ENCODE measurements at places on chromosomes 13 and 19. TPM values are rescaled to one million over a fixed set of nuclear protein-coding genes. Genes with fewer than 3 reads are reported as not detected.

The PRSS57 gene
- total RNA-seq = not detected

The PALM3 gene
- not detected for total RNA-seq

The APOC4 gene
- total RNA-seq = not detected

The CEACAM8 gene
- total RNA-seq = not detected

The HCN2 gene
- total RNA-seq = 1.9 TPM

The ZNF77 gene
- total RNA-seq = 4.2 TPM

The NUP62 gene
- total RNA-seq = 138 TPM

The ZSCAN4 gene
- total RNA-seq = not detected

The ZNF57 gene
- 2.7 TPM for total RNA-seq

Data from T-helper 2 cell treated with Interferon-gamma antibody and Interleukin-4, amounts not matched to agents 100 ng/mL and 5 ng/mL, for 36 hours (primary cell).